Left kidney (tissue), 8 donors: ENCODE measurements at places on chromosomes 6 and 20.

GRCh38 chr20:45346291-45346718 is 1.9 kb downstream of the SDC4 start:
- DNase-seq = no peak

DNA sequence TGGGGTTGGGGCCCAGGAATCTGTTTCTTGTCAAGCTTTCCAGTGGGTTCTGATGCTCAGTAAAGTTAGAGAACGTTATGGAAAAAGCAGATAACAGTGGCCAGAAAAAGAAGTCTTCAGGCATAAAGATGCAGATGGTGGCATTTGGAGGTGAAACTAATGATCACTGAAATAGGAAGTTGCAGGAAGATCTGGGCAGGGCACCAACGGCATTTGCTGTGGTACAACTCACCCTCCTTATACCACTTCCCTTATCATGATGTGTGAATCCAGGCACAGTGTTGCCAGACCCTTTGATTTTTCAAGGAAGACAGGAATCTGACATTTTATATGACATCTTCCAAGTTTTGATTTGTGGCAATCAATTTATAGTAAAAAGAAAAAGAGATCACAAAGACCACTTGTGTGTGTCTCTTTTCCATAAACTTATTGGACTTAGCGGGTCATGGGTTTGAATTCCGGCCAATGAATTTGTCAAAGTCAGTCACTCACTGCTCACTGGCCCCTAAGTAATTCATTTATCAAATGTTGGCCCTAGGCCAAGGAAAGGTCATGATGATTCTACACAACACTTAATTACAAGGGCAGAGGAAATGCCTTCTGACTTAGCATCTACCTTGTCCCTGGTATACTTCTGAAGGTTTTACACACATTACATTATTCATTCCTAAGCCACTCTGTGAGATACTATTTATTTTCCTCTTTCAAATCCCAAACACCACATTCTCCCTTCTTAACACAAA is 37.6 kb downstream of the LAMP5 start:
- no peak for DNase-seq

- DNase-seq = no peak
These were observed 102.1 kb upstream of the TRAF3IP2 start for GRCh38 chr6:111707773-111708172.

- no peak for DNase-seq
These were observed 119.0 kb upstream of the LRFN2 start for GRCh38 chr6:40706178-40706577.

DNA sequence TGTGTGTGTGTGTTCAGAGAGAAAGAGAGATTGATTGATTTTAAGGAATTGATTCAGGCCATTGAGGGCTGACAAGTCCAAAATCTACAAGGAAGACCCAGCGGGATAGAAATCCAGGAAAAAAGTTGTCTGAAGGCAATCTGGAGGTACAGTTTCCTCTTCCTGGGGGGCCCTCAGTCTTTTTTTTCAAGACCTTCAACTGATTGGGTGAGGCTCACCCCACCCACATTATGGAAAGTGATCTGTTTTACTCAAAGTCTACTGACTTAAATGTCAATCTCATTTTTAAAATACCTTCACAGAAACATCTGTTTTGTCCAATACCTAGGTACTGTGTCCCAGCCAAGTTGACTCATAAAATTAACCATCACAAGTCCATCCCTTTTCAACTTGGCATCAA is 243.0 kb upstream of the PLN start:
- no peak for DNase-seq

GRCh38 chr6:169972736-169973135 is 221.3 kb downstream of the ERMARD start:
- DNase-seq = no peak

GRCh38 chr20:35226884-35227681 is 593 bp downstream of the MMP24 start:
- peak; percentile 60 for DNase-seq

- no peak for DNase-seq
These were observed 173.7 kb upstream of the ZNF217 start for GRCh38 chr20:53767206-53767930.

- no peak for DNase-seq
These were observed 356.0 kb downstream of the BMP2 start for GRCh38 chr20:7123457-7123856.

GRCh38 chr6:34237722-34238584 is 1.3 kb downstream of the HMGA1 start:
- DNase-seq = no peak

- DNase-seq = no peak
These were observed 86.2 kb downstream of the CFAP61 start for GRCh38 chr20:20138301-20139064.

DNA sequence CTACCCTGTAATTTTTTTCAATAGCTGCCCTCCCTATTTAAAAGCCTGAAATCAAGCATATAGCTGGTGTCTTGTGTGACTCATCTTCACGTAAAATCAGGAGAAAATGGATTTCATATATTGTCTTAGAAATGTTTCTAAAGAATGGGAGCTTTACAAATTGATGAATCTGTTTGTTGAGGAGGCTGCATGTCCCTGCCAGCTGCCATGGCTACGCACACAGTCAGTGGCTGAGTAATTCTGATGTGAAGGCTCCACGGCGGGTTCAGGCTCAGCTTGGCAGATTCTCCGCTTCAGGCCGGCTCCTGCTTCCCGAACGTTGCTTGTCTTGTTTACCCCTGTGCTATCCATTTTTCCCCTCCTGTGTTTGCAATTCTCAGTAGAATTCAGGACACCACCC is 82.8 kb downstream of the CCDC170 start:
- no peak for DNase-seq

DNA sequence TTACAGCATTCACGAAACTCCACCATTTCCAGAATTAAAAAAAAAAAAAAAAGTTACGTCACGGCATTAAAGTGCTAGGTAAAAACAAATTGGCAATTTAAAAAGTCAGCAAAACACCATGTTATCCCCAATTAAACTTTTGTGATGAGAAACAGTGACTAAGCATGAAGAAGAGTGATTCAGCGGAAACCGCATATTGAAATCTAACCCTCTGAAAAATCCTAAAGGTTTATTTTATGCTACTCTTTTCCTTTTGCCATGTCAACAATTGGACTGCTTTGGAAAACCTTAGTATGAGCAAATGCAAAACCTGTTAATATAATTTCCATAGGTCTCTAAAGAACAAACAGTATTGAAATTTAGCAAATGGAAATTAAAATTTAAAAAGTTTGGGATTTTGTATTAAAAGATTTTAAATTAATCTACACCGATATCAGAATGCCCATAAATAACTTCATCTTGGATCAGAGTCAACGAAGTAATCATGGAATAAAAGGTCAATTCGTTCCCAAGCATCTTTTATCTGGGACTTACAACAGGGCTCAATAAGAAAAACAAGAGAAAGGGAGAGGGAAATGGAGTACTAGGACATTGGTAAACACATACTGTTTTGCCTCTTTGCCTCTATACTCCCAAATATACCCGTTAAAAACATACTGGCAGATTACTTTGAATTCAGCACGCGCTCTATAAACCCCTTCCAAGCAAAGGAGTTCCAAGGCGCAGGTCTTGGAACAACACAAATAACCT is 1.1 kb downstream of the FBXO30 start:
- DNase-seq = peak; percentile 48

GRCh38 chr6:48825501-48826151 is 637.4 kb downstream of the MMUT start:
- no peak for DNase-seq

- no peak for DNase-seq
These were observed 21.6 kb downstream of the EYA4 start for GRCh38 chr6:133262804-133263203.

DNA sequence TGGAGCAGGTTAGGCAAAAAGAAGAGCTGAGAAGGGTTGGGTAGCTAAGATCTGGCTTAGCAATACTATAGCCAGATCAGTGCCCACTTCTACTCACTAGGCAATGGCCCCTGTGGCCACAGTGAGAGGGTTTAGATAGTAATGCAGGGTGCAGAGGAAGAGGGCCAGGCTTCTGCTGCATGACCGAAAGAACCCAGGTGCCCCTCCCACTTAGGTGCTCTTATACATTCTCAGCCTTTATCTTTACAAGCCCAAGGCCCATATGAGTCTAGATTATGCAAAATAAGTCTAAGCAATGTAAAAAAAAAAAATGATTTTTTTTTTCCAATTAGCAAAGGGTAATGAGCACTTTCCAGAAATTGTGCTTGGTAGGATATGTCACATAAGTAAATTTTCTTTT is 171.3 kb downstream of the CD24 start:
- no peak for DNase-seq

DNA sequence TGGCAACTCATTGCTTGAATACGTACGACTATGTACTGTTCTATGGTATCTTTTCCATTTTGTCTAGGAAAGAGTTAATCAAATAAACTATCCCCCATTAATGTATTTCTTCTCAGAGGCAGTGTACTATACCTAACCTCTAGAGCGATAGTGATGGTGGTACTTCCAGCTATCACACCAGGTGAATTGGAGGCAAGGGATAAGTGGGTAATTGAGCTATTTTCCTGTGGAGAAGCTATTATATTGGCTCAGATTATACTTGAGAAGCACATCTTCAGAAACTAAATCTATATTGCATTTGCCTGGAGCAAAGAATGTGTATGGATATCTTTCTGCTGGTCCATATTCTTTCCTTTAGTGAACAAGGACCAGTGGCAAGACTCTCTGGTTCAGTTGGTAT is 430.7 kb upstream of the KHDRBS2 start:
- DNase-seq = no peak

DNA sequence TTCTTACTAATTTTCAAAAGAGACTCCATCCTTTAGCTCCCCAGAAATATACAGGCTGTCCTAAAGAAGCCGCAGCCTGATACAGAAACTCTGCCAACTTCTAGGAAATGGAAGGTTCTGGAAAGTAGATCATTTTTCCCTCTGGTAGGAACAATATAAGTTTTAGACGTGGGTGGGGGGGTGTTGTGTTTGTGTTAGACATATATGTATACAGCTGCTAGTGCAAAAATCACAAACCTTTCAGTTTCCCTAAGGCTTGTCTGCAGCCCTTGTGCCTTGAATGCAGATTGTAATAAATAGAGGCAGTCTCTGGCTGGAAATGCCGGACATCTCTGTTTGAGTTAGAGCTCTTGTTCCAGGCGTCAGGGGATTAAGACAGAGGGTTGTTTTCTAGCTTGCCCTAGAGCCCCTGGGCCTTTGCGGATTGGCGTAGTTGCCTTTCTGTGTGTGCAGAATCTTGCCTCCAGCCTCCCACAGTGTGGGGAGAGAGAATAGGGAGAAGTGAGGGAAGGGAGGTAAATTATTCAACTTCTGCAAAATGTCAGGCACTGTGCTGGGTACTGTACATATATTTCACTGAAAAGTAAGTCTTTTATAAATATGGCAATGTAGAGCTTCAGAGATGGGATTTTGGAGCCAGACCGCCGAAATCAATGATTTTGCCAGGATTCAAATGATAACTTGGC is 269.7 kb downstream of the PRL start:
- no peak for DNase-seq

- no peak for DNase-seq
These were observed 46.9 kb downstream of the OGFRL1 start for GRCh38 chr6:71335544-71335943.

DNA sequence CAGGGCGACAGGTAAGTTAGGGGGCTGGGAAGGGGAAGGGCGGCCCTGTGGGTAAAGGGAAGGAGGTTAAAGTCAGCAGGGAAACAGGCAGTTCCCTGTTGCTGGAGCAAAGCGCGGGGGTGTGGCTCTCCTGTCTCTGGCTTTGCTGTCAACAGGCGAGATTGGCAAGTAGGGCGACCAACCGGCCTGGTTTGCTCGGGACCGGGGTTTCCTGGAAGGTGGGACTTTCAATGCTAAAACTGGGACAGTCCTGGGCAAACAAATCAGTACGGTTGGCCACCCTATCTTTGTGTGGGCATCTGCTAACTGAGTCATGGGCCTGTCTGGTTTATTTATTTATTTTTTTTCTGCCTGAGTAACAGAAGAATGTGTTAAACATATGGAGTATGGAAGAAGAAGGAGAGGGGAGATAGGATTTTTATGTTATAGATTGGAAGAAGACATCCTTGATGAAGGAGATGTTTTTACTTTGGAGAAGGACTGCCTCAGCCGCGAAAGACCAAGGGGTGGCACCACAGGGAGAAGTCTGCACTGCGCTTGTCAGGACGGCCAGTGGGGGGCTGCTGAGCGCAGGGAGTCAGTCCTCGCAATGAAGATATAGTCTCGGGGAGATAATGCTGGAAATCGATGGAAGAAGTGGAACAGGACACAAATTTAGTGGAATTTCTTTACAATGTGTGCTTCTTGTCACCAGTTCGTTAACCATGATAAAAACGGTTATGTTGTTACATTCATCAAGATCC is 43.4 kb upstream of the ESR1 start:
- DNase-seq = peak; percentile 39

- no peak for DNase-seq
These were observed 133.8 kb downstream of the SLC35B3 start for GRCh38 chr6:8301502-8301901.

DNA sequence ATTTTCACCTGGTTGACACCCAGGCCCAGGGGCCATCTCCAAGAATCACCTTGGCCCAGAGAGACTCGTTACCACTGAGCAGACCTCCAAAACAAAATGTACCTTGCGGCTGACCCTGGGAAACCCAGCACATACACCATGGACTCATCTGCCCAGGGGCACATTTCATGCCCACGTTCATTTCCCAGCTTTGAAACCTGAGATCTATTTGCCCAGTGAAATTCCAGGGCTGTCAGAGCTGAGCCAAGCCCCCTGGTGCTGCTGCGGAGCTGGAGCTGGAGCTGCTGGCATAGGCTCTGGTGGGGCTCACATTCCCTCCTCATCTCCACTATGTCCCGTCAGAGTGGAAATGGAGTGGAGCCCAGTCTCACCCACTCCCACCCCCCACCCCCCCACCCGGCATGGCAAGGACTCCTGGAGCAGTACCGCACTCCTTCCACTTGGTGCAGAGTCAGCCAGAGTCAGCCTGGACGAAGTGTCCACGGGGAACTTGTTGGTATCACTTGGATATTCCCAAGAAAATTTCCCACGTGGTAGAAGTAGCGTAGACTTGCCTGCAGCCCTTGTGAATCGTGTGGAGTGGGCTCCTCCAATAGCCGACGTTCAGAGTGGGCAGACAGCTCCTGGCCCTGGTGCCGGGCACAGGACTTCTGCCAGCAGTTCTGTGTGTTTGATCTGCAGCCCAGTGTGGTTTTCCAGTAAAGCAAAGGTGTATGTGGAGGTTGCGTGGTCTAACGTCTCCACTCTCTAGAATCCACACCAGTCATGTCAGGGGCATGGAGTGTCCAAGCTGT is 18.1 kb upstream of the OSER1 start:
- DNase-seq = no peak
